CD4-positive, alpha-beta T cell treated with Interleukin-6 at 100 ng/mL for 8 hours (primary cell): ENCODE measurements at places on chromosomes 3 and 15.

DNA sequence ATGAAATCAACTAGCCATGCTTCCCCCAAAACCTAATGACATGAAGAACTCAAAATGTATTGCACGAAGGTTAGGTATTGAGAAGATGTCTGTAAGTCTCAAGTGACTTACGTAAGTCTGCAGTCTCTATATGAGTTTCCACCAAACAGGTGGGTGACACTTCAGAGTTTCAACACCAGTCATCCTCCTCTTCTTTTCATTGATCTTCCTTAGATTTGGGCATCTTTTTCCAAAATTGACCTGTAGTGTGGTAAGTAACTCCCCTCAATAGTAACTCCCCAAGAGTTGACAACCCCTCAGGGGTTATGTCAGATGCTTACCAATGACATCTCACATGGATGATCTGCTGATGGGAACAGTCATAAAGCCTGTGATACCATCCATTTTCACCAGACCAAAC, 46.1 kb downstream of the GPR176 start:
- no peak for DNase-seq

GRCh38 chr3:14235912-14236295, 57.3 kb downstream of the LSM3 start:
- DNase-seq = no peak

GRCh38 chr3:58085616-58086015, 77.4 kb downstream of the FLNB start:
- DNase-seq = no peak

GRCh38 chr3:127193341-127193740, 410 bp downstream of the PRR23E start:
- no peak for DNase-seq
